ENCODE measurements at places on chromosomes 4 and X.
A peak's percentile ranks its signal among the peaks of the same experiment; 100 is the strongest.

DNA sequence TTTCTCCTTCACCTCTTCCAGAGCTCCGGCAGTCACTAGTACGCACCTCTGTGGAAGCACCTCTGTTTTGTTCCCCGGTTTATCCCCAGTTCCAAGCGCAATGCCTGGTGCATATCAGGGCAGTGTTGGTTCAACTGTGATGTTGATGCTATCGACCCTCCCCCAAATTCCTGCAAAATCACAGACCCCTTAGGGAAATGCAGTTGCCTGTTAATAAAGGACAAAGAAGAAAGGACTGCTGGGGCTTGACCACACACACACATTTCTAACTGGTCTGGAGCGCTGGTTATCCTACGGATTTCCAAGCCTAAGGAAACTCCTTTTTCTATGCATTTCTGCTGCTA, 530 bp upstream of the NMU start:
- DNase-seq = no peak

DNA sequence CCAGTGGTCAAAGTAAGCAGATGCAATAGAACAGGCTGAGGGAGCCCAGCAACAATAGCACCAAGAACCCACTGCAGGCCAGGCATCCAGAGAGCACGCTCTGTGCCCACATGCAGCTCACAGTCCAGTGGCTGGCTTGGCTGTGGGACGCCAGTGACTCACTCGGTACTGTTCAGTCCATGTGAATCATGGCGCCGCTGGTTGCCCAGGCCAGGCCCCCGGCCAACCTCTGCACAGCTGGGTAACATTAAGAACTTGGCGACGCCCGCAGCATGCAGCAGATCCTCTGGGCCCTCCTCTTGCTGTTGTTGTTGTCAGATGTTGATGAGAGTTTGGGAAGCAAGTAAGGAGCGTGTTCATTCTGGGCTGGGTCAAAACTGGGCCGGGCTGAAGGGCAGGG, 60.5 kb downstream of the MSX1 start:
- peak; percentile 61 for DNase-seq

GRCh38 chr4:78953769-78954666, 14.8 kb upstream of the PAQR3 start:
- DNase-seq = no peak

- no peak for DNase-seq
Observed at GRCh38 chr4:94342694-94343093, at the start of gene HPGDS. HPGDS (minus strand) TSS chr4:94342836; CDS start chr4:94334629, 8,207 bp downstream.

GRCh38 chr4:152591876-152592275, 56.0 kb upstream of the FBXW7 start:
- DNase-seq = no peak

GRCh38 chr4:107774681-107775080, 50.1 kb upstream of the SGMS2 start:
- no peak for DNase-seq

DNA sequence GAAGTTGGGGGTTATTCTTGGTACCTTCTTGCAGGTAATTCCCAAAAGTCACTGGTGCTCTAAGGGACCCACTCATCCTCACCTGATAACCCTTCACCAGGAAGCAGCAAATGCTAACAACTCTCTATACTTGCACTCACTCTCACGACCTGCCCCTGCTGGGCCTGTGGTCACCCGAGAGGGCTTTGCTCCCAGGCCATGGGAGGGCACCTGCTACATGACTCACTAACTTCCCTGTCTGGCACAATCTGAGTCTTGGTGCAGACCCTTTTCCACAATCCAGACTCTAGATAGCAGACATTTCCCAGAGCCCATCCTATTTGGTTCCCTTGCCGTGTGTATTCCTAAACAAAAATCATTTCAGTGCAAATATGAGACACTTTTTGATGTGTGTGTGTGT, 403.8 kb upstream of the FAT1 start:
- no peak for DNase-seq

GRCh38 chr4:38130884-38131283, 170.7 kb downstream of the PTTG2 start:
- no peak for DNase-seq

DNA sequence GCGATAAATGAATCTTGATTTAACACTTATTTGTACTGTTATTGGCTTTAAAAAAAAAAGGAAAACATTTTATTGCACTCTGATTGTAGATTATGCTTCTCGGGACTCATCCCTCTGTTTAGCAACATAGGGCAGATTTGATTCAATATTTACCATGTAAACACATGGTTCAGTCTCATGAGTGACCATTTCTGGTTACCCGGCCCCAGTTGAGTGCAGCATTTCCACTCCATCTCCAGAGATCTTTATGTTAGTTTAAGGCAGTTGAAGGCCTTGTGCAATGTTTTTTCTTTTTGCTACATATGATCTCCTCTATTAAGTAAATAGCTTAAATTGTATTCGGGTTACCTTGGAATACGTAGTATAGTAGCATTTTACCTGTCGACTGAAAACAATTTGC, 143.3 kb upstream of the RPS6KA3 start:
- DNase-seq = no peak

DNA sequence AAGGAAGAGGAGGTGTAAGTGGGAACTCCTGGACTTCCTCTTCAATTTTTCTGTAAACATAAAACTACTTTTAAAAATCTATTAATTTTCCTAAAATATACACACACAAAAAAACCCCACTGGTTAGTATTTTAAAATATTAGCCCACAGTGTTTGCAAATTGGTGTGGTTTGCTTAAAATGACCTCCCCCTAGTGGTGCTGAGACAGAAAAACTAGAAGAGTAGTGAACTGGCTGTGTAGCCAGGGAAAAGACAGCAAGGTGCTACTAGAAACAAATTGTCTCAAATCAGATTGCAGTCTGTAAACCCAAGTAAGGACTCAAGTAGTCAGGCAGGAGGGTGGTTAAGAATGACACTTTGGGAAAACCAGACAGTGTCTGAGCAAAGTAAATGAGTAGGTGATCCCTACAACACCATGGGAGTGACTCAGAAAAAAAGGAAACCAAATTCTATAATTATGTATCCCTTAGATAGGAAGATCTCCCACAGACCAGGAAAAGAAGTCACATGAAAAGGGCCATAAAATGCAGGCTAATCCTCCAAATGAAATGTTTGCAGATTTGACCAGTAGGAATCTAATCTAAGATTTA, 26.0 kb downstream of the AMTN start:
- DNase-seq = no peak

DNA sequence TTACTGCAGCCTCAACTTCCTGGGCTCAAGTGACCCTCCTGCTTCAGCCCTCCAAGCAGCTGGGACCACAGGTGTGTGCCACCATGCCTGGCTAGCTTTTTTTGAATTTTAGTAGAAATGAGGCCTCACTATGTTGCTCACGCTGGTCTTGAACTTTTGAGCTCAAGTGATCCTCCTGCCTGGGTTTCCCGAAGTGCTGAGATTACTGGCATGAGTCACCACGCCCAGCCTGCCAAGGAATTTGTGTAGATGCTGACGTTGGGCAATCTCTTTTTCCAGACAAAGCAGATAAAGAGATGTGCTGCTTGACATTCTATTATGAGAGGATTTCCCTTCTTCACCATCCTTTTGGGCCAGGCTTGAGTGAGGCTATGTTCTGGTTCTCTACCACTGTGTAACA, 254.5 kb upstream of the RPS6KA3 start:
- DNase-seq = peak; percentile 30

GRCh38 chr4:166822386-166822785, 411.9 kb downstream of the SPOCK3 start:
- no peak for DNase-seq

DNA sequence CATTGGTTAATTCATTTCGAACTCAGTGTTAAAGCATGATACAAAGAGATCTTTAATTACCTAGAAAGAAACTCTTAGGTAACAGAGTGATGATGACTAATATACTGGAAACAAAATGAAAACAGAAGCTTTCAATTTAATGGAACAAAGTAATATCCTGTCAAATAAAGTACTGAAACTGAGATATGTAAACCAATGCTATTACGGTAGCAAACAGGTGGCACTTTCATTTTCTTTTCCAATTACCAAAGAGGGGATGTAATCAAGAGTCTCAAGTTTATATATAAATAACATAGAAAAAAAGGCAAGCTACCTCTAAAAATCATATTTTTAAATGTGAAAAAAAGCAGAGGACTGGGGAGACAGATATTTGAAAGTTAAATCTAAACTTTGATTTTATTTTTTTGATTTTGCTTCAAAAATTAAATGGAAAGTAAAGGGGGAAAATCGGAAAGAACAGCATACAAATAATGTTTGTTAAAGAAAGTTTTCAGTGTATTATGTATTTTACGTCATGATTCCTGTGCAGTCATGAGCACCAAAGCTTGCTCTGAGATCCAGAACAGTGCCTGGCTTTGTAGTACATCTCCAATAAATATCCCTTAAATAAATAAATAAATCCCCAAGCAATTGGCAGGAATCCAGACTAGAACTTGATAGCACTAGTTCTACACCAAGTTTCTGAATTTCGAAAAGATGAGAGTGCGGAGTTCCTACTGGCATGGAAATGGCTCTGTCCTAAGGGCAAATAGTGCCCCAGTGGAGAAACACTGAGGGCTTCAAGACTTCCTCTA, 25.0 kb upstream of the RAPGEF2 start:
- DNase-seq = no peak

- peak; percentile 91 for DNase-seq
Observed at GRCh38 chr4:158768555-158769174, at the start of gene FNIP2. FNIP2 (plus strand) TSS chr4:158769026; CDS start chr4:158769213, 187 bp downstream.

GRCh38 chr4:25900310-25900709, 13.7 kb upstream of the SMIM20 start:
- no peak for DNase-seq

GRCh38 chr4:102541697-102542096, 40.5 kb downstream of the NFKB1 start:
- DNase-seq = no peak

DNA sequence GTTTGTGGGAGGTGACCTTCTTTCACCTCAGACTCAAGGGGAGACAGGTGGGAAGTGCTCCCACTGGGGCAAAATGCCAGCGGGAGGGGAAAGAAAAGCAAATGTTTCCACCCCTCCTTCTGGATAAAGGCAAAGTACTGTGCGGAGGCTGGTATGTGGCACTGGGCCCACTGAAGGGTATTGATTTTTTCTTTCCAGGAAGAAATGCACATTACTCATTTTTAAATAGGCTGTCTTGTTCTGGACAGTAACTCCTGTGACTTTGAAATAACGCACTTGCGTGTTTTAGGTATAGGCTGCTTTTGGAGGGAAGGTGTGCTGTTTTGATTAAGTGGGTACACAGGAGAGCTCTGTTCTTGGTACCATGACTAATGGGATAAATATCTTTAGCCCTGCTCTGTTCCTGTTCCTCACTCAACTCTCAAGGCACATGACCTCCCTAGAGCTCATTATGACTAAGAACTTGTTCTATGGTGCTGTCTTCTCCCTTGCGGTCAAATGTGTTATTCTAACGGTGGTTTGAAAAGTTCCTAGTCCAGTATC, 40.7 kb upstream of the MBTPS2 start:
- no peak for DNase-seq

- DNase-seq = no peak
Observed at GRCh38 chrX:66022632-66023384, 17.1 kb downstream of the VSIG4 start.

GRCh38 chr4:121736735-121737351, 28.1 kb downstream of the SMIM43 start:
- DNase-seq = no peak

GRCh38 chr4:15202481-15202880, 200.2 kb downstream of the CPEB2 start:
- no peak for DNase-seq

DNA sequence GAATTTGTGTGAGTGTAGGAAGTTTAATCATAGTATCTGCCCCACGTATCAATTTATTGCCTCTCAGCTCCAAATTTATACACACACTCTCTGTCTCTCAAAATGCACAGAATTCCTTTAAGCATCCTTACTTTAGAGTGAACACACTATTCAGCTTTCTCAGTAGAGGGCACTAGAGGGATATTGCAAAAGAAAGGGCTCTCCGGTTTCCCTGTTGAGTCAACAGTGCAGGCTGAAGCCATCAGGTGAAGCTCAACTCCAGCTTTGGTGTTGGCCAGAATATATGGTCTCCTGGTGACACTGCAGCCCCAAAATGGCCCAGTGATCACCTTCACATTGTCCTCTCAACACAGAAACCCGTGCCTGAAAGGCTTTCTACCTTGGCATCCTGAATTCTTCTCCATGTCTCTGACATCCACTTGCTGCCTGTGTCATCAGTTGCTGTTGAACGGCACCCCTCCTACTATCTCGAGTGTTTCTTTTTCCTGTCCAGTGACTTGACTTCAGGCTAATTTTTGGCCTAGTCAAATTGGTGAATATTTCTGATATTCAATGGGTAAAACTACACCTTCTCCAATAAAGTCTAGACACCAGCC, 670.5 kb downstream of the GABRG1 start:
- no peak for DNase-seq

DNA sequence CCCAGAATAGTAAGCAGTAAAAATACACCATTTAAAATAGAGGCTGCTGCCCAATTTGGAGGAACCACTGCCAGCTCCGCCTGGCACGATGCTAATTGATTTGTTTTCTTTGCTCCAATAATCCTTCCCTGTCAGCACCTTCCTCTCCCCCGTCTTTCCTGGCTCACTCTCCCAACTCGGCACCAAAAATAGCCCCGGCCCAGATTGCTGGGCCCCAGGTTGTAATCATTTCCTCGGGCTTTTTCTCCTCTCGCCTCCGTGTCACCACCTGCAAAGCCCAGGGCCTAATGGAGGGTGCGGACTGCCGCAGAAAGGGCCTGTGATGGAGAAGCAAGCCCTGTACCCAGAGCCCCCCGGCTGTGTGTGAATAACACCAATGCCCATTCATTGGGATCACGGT, 197.6 kb upstream of the PSAPL1 start:
- DNase-seq = no peak

DNA sequence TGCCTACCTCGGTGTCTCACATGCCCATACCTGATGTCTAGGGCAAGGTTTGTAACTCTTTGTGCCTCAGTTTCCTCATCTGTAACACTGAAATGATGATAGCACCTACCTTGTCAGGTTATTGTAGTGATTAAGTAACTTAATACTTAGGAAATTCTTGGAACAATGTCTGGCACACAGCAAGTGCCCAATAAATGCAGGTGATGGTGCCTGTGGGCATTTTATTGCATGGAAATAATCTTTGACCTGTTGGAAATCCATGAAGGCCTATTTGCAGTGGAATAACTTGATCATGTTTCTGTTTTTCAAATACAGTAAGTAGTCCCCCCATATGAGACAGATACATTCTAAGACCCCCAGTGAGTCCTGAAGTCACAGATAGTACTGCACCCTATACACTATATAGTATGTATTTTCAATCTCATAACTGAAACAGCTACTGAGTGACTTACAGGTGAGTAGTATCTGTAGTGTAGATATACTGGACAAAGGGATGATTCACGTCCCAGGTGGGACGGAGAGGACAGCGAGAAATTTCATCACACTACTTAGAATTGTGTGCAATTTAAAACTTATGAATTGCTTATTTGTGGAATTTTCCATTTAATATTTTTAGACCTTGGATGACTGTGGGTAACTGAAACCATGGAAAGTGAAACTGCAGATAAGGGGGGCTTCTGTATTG, 42.1 kb downstream of the AFF1 start:
- DNase-seq = no peak
